IPS DF 6.9 (cell line): ENCODE measurements at places on chromosomes 16 and 17.
A peak's percentile ranks its signal among the peaks of the same experiment; 100 is the strongest.

GRCh38 chr17:64471440-64471839 is 22.5 kb downstream of the MILR1 start:
- DNase-seq = no peak

- no peak for DNase-seq
Measured at GRCh38 chr16:79613009-79613408, 12.5 kb upstream of the MAF start.

DNA sequence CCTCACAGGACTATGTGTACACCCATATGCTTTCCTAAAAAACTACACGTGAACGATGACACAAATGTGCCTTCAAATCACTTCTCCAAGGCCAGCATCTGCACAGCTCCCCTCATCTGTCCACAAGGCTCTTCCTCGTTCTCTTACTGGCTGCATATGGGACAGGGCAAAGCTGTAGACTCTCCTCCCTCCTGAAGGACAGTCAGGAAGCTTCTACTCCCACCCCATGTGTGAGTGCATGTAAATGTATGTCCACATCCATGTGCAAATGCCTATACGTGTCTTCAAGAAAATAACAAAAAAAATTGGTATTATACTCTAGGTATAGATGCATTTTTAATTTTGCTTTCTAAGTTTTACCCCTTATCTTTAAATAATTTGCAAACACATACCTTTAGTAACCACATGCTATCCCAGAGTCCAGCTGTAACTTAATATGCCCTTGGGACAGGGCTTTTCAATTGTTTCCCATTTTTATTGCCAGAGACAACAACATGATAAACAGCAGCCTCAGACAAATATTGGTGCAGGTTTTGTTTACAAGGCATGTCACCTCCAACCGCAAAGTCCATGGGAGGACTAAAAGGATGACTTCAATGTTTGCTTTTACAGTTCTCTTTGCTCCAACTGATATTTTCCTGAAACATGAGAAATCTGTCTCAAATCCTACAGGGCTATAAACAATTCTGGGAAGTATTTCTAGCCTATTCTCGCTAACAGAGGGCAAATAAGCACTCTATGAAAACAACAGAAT is 31.6 kb upstream of the FAAP100 start:
- DNase-seq = no peak

- DNase-seq = no peak
Measured at GRCh38 chr16:24918641-24919040, 72.9 kb downstream of the SLC5A11 start.

- no peak for DNase-seq
Measured at GRCh38 chr16:85615014-85615851, 2.1 kb downstream of the GSE1 start.

DNA sequence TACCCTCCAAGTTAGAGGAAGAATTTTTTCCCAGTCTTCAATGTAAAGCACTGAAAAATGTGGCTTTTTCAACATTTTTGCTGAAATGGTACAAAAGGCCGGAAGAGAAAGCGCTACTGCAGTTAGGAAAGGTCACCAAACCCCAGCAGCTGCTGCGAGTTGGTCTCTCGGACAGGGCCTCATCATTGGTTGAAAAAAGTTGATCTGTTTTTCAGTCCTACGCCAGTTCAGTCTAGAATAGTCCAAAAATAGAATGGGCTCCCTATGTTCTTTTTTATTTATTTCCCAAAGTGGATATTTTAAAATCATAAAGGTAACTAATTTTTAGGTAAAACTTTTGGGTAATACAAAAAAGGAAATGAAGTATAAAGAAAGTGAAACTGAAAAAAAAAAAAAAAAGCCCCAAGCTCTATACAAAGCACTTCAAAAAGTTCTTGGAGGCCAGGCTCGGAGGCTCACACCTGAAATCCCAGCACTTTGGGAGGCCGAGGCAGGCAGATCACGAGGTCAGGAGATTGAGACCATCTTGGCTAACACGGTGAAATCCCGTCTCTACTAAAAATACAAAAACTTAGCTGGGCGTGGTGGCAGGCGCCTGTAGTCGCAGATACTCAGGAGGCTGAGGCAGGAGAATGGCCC is 17.4 kb downstream of the ADAP2 start:
- DNase-seq = no peak

- no peak for DNase-seq
Measured at GRCh38 chr17:1096215-1096614, 83.6 kb downstream of the ABR start.

- DNase-seq = no peak
Measured at GRCh38 chr17:68576137-68576536, 25.0 kb downstream of the FAM20A start.

GRCh38 chr16:70715055-70715858 is 29.4 kb upstream of the MTSS2 start:
- DNase-seq = no peak

DNA sequence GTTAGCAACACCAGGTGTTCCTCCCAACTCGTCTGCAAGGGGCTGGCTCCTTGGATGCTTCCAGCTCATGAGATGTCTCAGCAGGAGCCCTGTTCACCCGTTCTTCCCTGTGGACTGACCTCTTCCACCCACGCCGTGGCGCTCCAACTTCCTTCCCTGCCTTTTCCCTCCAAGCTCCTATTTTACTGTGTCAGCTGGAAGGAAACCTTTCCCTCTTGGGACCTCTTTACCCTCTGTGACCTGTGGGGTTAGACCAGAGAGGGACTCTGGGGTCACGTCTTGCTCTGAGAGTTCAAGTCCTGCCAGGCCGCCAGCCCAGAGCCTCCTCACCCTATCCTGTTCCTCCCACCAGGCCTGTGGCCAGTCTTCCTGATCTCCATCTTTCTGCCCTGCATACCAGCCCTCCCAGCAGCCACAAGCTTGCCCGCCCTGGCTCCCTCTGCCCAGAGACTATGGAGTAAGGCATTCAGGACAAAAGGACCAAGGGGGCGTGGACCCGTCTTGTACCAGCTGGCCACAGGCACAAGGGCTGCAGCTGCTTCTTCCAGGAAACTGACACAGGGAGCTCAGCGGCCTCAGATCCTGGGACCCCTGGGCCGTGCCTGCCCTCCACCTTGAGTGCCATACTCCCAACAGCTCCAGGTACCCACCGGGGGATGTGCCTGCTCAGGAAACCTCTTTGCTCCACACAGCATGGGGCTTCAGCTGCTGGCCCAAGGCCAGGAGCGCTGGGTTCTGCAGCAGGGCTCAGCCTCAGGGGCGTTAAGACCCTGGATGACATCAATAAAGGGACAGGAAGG is 3.0 kb downstream of the PAQR4 start:
- no peak for DNase-seq

- no peak for DNase-seq
Measured at GRCh38 chr17:28598389-28598788, 436 bp downstream of the SPAG5 start.

- DNase-seq = no peak
Measured at GRCh38 chr17:79871131-79871530, 31.9 kb upstream of the CBX4 start.

- DNase-seq = no peak
Measured at GRCh38 chr17:36631022-36631421, 29.6 kb downstream of the MRM1 start.

DNA sequence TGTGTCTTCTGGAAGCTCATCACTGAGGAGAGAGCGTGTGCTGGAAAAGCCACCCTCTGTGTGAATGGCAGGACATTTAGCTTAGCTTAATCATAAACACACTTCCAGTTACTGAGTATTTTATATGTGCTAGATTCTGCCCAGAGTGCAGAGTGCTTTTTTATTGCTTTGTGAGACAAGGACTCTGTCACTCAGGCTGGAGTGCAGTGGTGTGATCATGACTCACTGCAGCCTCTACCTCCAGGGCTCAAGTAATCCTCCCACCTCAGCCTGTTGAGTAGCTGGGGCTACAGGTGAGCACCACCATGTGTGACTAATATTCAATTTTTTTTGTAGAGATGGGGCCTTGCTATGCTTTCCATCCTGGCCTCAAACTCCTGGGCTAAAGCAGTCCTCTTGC is 61.4 kb upstream of the IRX3 start:
- no peak for DNase-seq

GRCh38 chr17:67400193-67400592 is 23.1 kb downstream of the PITPNC1 start:
- DNase-seq = no peak

GRCh38 chr16:66093191-66093590 is 273.3 kb upstream of the CDH5 start:
- no peak for DNase-seq

- DNase-seq = no peak
Measured at GRCh38 chr17:35374766-35375344, 1.4 kb upstream of the SLFN11 start.

GRCh38 chr17:42467889-42468288 is 9.2 kb downstream of the ATP6V0A1 start:
- DNase-seq = no peak

- DNase-seq = no peak
Measured at GRCh38 chr17:7673239-7673638, 14.1 kb downstream of the TP53 start.

- peak; percentile 80 for DNase-seq
Measured at GRCh38 chr17:41738077-41738800, 3.8 kb upstream of the HAP1 start.
